ENCODE measurements at places on chromosomes 16 and 17.

- no peak for DNase-seq
These were observed 47.2 kb upstream of the ELAC2 start for GRCh38 chr17:13065032-13065431.

GRCh38 chr16:8346294-8346693 lies 244.0 kb downstream of the TMEM114 start:
- DNase-seq = no peak

- no peak for DNase-seq
These were observed 77.2 kb downstream of the TMC6 start for GRCh38 chr17:78051186-78051972.

- no peak for DNase-seq
These were observed 15.4 kb downstream of the CLUH start for GRCh38 chr17:2695961-2696760.

DNA sequence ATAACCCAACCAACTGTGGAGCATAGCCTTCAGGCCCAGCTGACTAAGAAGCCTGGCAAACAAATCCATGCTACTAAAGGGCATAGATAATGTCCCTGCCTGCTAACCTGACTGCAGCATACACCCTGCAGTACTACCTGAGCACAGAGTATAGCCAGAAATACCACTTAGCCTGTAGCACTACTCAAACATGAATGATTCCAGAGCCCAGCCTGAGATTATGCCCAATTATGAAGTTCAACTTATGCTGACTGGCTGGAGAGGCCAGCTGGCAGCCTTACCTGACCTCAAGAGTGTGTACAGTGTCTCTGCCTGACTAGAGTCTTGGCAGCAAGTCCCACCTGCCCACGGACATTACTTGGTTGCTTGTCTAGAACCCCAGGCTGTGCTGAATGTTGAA lies 1265.3 kb downstream of the CDH11 start:
- no peak for DNase-seq

- no peak for DNase-seq
These were observed 39.6 kb downstream of the STX8 start for GRCh38 chr17:9536061-9536460.

- DNase-seq = peak; percentile 49
These were observed 26.3 kb downstream of the AARSD1 start for GRCh38 chr17:42937712-42938596.

- DNase-seq = no peak
These were observed 91.3 kb upstream of the NOG start for GRCh38 chr17:56502120-56502654.

DNA sequence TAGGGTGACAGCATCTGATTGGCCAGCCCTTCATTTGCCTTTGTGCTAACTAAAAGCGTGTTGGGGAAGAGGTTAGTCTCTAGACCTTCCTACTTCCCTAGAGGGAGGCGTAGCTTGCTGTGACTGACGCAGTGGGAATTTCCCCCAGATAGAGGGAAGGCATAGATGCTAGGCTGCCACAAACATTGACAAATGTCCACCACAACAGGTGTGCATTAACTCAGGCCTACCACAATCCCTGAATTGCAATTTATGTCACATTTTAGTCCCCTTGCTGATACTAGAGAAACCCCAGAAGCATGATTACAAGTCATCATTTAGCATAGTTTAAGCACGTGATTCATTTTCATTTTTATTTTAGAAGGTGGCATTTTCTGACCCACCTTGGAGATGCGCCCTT lies 76.3 kb upstream of the WSB1 start:
- no peak for DNase-seq

DNA sequence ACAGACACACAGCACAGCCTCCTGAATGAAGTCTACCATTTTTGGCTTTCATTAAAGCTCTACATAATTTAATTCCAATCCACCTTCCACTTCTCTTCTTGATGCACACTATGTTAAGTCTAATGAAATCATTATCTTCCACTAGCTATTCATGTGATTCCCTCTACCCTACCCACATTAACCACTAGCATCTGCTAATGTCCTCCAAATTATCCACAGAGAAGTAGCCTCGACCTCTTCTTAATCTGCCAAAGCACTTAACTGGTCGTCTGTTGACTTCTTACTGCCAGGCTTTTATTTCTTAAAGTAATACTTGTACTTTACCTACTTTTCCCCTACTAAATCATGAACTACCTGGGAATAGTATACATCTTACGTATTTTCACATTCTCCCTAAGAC lies 91.8 kb downstream of the NCOR1 start:
- no peak for DNase-seq

GRCh38 chr16:22353933-22354541 lies 20.4 kb downstream of the CDR2 start:
- DNase-seq = peak; percentile 98

DNA sequence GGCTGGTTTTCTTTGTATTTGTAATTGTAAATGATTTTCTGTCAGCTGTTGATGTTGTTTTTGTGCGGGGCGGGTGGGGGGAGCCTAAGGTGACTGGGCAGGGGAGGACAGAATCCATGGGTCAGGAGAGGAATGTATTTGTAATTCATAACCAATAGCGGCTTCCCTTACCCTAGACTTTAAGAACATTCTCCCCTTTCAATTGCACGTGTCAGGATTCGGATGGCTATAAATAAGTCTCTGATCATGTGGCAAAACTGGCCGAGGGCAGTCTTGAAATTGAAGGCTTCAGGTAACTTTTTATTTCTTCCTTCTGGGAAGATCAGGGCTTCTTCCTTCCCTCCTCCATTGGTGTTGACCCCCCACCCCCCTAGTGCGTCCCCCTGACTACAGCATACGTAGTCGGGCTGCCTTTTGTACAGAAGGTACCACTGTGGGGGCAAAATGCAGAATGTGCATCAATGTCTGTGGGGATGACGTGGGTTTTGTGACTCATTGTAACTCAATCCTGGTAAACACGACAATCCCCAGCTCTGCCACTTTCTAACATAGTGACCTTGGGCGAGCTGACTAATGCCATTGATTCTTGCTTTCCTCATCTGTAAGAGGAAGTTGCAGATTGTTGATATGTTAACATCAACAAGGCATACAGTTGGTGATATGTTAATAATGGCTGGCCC lies 16.2 kb downstream of the MARCHF10 start:
- peak; percentile 96 for DNase-seq

- DNase-seq = no peak
These were observed 17.1 kb upstream of the FAM83G start for GRCh38 chr17:19021622-19022083.

- peak; percentile 21 for DNase-seq
These were observed 9.4 kb upstream of the ENGASE start for GRCh38 chr17:79065105-79065670.

DNA sequence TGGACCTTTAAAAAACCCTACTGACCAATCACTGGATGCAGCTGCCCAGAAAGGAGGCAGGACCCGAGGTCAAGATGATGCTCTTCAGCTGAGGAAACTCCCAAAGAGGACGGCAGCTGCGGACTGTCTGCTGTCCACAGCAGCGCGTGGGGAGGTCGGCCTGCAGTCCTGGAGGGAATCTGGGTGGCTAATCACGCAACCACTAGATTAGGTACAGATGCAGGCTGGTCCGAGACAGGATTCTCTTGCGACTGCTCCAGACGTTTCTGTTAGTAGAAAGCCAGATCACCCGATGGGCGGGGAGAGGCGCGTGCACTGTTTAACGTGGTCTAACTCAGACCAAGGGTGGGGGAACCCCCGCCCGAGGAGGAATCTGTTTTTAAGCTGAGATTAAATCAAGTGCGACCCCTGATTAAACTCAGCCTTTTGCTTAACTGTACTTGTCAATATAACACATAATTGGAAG lies 8.8 kb downstream of the CTRB2 start:
- no peak for DNase-seq

DNA sequence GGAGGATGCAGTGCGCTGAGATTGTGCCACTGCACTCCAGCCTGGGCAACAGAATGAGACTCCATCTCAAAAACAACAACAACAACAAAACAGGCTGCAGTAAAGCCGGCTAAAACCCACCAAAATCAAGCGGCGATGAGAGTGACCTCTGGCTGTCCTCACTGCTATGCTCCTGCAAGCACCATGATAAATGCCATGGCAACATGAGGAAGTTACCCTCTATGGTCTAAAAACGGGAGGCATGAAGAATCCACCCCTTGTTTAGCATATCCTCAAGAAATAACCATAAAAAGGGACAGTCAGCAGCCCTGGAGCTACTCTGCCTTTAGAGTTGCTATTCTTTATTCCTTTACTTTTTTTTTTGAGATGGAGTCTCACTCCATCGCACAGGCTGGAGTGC lies 8.4 kb upstream of the LGALS3BP start:
- no peak for DNase-seq

DNA sequence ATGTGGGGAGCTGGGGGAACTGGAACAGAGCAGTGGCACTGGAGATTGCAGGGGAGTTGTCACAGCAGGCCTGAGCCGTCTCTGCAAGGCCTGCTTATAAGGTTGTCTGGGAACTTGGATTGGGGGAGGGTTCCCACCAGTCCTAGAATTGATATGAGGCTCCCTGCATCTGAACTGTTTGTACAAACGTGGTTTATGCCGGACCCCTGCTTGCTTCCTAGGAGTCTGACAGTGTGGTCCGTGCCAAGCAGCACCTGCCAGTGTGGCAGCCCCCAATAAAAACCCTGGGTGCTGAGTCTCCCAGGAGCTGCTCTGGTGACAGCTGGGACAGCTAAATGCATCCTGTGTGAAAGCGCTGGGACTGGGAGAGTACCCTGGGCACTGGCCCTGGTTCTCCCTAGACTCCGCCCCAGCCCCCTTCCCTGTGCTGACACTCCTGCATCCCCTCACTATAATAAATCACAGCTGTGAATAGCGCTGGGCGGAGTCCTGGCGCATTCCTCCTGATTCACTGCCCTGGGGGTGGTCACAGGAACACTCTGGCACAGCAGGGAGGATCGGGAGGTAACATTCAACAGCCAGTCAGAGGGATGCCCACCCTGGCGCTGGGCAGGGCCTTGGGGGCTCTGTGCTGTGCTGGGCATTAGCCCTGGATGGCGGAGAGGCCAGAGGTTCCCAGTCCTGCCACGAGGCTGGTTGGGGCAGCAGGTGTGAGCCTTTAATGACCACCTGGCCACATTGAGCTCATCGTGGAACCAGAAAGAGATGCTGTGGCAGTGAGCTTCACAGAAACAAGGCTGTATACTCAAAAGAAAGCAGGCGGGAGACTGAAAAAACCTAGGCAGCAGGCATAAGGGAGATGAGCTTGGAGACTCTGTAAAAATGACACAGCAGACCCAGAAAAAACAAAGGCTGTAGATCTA lies 45.6 kb downstream of the RMI2 start:
- no peak for DNase-seq

DNA sequence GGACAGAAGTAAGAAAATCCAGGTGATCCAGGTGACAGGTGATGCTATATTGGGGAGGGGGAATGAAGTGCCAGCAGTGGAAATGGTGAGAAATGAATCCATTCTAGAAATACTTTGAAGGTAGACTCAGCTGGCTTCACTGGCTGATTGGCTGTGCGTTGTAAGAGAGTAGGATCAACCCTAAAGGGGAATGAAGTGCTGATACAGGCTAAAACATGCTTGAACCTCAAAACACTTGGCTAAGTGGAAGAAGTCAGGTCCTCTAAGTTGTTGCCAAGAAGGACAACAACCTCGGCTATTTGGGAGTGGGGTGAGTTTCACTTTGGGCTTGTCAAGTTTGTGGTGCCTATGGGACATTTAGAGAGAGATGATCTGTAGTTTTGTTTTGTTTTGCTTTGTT lies 24.1 kb upstream of the SCNN1B start:
- no peak for DNase-seq

DNA sequence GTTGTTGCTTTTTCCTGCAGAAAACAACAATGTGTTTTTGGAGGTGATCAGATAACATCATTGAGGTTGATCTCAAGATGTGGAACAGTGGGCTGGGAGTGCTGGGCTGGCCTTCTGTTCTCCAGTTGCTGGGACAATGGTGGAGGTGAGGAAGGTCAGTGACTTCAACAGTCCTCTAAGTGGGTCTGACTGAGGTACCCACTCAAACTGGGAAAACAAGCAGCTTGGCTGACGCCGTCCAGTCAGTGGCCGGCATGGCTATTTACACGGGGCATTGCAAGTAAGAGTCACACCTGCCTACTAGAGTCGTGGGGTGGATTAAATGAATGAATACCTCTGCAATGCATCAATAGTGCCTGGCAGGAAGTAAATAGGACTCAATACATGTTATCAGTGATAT lies 386.7 kb upstream of the ZFHX3 start:
- DNase-seq = no peak

DNA sequence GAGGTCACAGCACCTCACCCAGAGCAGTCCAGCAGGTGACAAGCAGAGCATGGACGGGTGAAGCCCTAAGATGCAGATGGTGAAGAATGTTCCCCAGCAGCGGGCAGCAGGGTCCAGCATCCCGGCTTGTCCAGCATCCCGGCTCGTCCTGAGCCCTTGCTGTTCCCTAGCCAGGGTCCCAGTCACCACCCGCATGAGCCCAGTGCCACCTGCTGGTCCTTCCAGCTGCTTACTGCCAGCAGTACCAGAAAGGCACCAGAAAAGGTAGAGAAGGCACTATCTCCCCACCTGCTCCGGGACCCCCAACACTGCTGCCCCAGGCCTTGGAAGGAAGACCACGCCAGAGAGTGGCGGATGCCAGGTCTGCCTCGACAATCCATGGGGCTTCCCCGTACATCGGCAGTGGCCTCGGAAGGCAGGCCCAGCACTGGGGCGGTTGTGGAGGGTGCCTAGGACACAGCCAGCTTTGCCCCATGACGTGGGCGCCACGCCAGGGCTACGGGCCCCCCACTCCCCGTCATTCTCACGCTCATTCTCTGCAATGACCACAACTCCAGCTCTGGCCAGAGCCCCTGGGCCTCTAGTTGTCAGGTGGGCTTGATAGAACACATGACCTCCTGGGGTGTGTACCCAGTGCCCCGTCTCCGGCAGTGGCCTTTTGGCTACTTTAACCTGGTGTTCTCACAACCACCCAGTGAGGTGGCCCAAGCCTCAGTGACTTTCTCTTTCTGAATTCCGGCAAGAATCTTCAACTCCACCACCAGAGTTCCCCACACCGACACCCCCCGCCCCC lies 1.4 kb downstream of the CENPX start:
- peak; percentile 66 for DNase-seq

- no peak for DNase-seq
These were observed 2.1 kb downstream of the CA7 start for GRCh38 chr16:66846266-66846665.

DNA sequence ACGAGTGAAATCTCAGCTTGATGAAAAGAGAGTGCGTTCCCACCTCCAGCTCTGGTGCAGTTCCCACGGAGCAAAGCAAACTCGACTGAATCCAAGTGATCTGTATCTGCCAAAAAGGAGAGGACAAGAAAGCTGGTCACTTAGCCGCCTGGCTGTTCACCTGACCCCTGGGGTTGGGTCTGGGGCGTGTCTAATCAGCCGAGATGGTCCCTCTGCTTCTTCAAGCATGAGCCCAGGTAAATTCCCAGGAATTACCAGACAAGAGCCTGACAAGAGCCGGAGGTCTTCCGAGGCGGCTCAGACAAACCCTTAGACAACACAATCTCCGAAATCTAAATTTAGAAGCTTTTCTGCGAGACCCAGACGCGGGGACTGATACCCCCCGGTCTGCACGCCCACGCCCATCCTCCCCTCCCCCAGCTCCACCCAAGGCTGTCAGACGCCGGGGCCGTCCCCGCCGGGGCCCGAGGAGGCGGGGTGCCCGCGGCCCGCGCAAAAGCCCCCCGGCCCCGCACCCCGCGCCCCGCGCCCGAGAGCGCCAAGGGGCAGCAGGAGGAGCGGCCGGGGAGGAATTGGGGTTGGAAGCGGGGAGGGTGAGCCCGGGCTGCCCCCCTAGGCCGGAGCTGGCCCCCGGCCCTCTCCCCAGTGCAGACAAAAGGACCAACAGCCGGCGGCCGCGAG lies 674 bp downstream of the ZNF821 start:
- no peak for DNase-seq

GRCh38 chr17:58753026-58753425 lies 2.6 kb upstream of the PPM1E start:
- no peak for DNase-seq

- peak; percentile 60 for DNase-seq
These were observed 94.7 kb downstream of the SEC14L1 start for GRCh38 chr17:77235370-77235941.

Data from renal cortical epithelial cell (primary cell).